Stomach (tissue), 19 donors: ENCODE measurements at places on chromosomes 13 and 19. TPM values are rescaled to one million over a fixed set of nuclear protein-coding genes. Genes with fewer than 3 reads are reported as not detected.
A peak's percentile ranks its signal among the peaks of the same experiment; 100 is the strongest.

The GRIN3B gene
- polyA plus RNA-seq, result not detected

The LGALS7B gene
- polyA plus RNA-seq, result 3.6 TPM

GRCh38 chr19:1122972-1123363 lies 19.2 kb downstream of the GPX4 start:
- DNase-seq, result peak; percentile 73

The ZNF544 gene
- 9.5 TPM for polyA plus RNA-seq

The DNM2 gene
- 130 TPM for polyA plus RNA-seq

The ZSCAN5A gene
- polyA plus RNA-seq, result 4.5 TPM
